Activated CD4-positive, alpha-beta T cell treated with anti-CD3 and anti-CD28 coated beads, Interleukin-2, amount 10 ng/mL, durations not matched to agents 7 days and 5 days (primary cell): ENCODE measurements at places on chromosomes 6 and 20. TPM values are rescaled to one million over a fixed set of nuclear protein-coding genes. Genes with fewer than 3 reads are reported as not detected.

DNA sequence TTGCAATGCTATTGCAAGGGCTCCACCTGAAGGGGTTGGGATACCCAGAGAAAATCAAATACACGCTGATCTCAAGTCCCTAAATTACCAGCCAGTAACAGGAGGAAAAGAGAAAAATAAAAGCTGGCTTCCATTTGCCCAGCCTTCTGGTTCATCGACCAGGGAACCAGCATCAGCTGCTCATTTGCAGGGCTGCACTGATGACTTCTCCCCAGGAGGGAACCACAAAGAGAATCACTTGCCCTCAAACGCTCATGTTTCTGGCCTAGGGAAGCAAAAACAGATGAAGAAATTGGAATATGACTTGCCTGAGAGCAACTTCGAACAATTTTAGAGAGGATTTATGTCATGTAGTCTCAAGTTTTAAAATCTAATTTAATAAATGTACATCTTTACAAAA, 119.7 kb downstream of the SH3BGRL2 start:
- H3K36me3 ChIP-seq, result no peaks in the 10 kb centered on the region
- no peak overlapping the region for H3K27ac ChIP-seq
- peaks cover 21% of the 10 kb centered on the region for H3K27me3 ChIP-seq
- no peak overlapping the region for H3K4me3 ChIP-seq

- no peaks in the 10 kb centered on the region for H3K27me3 ChIP-seq
- no peaks in the 10 kb centered on the region for H3K36me3 ChIP-seq
- no peak overlapping the region for H3K4me3 ChIP-seq
- H3K27ac ChIP-seq, result no peak overlapping the region
- no peaks in the 10 kb centered on the region for H3K4me1 ChIP-seq
- no peak for DNase-seq
These were observed 548.8 kb downstream of the COL12A1 start for GRCh38 chr6:74657011-74657410.

DNA sequence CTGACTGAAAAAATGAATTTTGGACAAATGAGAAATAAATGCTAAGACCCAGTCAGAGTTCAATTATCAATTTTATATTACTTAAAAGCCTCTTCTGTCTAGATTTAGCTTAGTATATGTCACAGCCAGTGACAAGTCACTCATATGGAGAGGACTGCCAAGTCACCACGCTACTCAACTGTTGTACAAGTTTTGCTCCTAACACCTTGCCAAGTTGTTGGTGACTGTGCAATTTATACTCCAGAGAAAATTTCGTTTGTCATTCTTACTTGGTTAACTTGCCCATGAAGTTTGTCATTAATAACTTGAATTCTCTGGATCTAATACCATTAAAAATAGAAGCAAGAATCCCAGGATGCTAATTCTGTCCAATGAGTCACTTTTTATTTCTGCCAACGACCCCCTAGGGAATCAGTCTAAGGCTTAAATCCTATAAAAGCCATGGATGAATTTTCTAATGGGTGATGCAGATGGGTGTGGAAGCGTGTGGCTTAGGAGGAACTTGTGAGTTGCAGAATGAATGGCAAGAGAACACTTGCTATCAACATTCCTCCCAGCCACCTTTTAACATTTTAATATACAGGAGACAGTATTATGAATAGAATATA, 30.4 kb upstream of the FBXO30 start:
- DNase-seq, result no peak
- no peaks in the 10 kb centered on the region for H3K4me1 ChIP-seq
- H3K27me3 ChIP-seq, result no peaks in the 10 kb centered on the region
- no peak overlapping the region for H3K4me3 ChIP-seq
- no peak overlapping the region for H3K27ac ChIP-seq

GRCh38 chr6:92271091-92271490, 1148.3 kb downstream of the EPHA7 start:
- no peak overlapping the region for H3K4me3 ChIP-seq
- no peaks in the 10 kb centered on the region for H3K27me3 ChIP-seq
- no peaks in the 10 kb centered on the region for H3K4me1 ChIP-seq
- H3K27ac ChIP-seq, result no peak overlapping the region
- no peaks in the 10 kb centered on the region for H3K36me3 ChIP-seq

The MAP7 gene
- 2.3 TPM for total RNA-seq

The RWDD2A gene
- 1.4 TPM for total RNA-seq
